ENCODE measurements at places on chromosomes 5 and 9. TPM values are rescaled to one million over a fixed set of nuclear protein-coding genes. Genes with fewer than 3 reads are reported as not detected.

GRCh38 chr9:97651646-97652045, 18.0 kb downstream of the NCBP1 start:
- DNase-seq, result no peak

DNA sequence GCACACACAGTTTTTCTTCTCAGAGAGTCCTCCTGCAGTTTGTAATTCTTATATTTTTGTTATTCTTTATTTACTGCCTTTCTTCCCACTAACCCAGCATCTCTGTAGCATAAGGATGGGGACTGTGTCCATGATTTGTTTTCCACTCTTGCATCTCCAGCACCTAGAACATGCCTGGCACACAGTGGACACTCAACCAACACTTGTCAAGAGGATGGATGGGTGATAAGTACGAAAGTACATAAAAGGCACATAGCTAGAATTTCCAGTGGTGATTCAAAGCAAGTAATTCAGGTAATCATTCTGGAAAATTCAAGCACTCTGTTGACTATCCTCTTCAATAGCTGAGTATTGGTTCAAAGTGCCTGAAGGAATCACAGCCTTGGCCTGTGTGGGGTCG, 60.2 kb upstream of the TRIO start:
- no peak for DNase-seq

DNA sequence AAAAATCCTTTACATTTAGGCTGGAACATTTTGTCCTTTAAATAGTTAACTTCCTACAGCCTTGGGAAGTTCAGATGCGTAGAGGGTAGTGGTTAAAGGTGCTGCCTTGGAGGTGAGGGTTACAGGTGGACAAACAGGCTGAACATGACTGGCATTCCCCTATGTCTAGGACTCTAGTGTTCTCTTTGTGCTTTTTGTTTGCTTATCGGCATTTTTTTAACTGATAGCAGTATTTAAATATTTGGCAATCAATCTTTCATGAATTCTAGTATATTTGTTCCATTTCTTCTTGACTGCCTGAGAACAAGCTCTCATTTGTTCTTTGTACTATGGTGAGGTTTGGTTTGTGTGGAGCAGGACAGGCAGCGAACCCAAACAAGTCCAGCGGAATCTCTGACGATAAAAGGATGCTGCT, 307.6 kb downstream of the CTNND2 start:
- no peak for DNase-seq

TMC1 gene
- 0.51 TPM for polyA plus RNA-seq

- DNase-seq, result peak; percentile 23
Observed at GRCh38 chr5:90408571-90409317, 812 bp downstream of the CETN3 start.

GRCh38 chr5:143222287-143223231, 180.9 kb downstream of the NR3C1 start:
- peak; percentile 62 for DNase-seq

DNA sequence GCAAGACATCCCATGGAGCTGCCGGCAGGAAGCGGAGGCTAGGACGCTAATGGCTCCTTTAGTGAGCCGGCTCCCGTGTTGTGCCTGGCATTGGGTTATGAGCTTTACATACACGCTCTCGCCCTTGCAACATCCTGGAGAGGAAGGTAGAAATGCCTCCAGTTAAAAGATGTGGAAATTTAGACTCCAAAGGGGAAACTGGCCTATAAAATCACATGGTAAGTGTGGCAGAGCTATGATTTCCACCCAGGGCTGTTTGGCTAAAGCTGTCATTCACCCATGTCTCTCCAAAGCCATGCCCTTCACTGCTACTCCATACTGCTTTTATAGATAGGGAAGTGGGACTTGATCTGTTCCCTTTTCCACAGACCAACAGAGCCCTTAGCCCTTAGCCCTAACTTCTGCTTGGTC, 5.2 kb downstream of the GM2A start:
- DNase-seq, result no peak

P4HA2 gene
- 24.6 TPM for polyA plus RNA-seq

- DNase-seq, result no peak
Observed at GRCh38 chr5:138724470-138725146, 28.6 kb upstream of the CTNNA1 start.

DNA sequence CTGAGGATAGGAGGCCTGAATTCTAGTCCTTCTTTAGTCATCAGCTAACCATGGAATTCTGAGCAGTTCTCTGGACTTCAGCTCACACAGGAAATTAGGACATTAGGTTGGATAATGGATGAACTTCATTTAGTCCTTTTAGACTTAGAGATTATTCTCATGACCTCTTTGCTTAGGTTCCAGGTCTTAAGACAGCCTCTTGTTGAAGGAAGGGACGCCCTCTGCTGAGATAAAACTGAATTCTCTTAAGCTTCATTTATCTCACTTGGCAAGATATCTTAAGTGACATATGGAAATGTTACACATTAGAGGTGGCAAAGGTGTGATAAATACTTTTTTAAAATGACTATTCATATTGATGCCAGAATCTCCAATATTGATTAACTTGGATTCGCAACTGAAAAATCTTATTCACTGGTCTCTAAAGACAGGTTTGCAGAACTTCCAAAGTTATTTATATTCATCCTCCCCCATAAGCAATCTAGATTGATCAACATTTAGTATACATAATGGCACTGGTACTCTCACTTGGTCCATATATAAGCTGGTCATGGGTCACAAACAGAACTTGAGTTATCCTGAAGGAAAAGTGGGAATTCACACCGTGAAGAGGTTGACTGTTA, 16.9 kb upstream of the ZNF366 start:
- DNase-seq, result no peak

DNA sequence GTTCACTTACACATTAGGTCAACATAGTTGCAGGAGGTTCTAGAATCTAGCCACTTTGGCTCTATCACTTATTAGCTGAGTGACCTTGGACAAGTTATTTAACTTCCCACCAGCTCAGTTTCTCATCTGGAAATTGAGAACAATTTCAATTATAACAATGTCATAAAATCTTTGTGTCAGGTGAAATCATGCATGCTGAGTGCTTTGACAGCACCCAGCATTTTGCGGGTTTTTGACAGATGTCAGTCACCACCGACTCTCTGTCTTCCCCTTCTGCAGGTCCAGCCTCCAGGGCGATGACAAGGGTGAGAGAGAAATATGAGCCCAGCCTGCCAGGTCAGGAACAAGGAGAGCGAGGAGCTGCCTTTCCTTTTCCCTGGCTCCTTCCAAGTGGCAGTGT, 107.1 kb upstream of the TAS2R1 start:
- DNase-seq, result no peak

IL7R gene
- 8.6 TPM for polyA plus RNA-seq

DNA sequence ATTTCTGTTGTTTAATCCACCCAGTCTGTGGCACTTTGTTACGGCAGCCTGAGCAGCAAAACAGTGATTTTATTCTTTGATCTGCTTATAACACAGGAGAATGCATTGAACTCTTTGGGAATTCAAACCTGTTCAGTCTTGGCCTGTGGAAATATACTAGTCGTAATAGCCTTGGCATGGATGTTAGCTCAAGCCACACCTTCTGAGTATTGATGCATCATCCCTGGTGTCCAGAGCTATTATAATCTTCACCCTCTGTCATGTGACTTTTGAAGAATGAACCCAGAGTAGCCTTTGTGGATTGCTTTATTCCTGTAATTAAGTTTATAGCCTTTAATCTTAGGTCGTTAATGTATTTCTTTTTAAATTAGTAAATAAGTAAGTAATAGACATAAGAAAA, 50.8 kb upstream of the TEX48 start:
- DNase-seq, result no peak

DNA sequence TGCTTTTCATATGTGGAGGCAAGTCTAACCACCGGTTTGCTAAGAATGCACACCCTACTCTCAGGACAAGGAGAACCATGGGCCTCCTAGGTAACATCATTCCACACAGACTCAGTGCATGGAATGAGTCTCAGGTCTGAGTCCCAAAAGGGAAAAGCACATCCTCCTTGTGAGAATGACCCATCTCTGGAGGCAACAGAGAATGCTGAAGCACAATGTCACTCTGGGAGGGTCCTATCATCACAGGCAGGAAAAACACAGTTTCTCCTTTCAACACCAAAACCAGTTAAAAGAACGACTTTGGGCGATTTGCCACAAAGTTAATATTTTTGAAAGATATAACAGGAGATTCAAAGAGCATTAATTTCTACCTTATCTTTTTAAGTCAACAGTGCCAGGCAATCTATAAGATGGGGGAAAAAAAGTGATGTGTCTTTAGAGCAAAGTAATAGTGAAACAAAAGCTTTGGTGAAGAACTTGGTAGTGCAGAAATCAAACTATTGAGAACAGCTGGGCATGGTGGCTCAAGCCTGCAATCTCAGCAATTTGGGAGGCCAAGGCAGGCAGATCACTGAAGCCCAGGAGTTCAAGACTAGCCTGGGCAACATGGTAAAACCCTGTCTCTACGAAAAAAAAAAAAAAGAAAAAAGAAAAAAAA, 97.3 kb downstream of the OXCT1 start:
- no peak for DNase-seq

- no peak for DNase-seq
Observed at GRCh38 chr5:168152660-168153059, 138.8 kb upstream of the WWC1 start.

GLRX gene
- 26.0 TPM for polyA plus RNA-seq

DNA sequence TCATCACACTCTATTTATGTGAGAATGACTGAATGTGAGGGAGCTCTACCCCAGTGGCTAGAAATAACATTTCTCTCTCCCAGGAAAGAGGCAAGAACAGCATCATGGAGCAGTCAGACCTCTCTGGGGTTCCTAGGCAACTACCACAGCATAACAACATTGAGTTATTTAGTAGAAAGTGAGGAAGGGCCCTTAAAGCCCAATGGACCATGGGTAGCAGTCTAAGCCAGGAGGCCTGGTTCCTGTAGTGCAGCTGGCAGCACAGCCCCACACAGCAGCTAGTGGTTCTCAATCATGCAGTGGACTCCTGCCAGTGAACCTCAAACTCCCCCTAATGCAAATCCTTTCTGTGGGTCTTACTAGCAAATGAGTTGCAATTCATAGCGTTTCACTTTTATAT, 55.3 kb downstream of the SPEF2 start:
- no peak for DNase-seq

GRCh38 chr5:81225463-81225862, 7.7 kb upstream of the CKMT2 start:
- no peak for DNase-seq

GRCh38 chr5:53922508-53923498, 362.4 kb downstream of the NDUFS4 start:
- no peak for DNase-seq

DNA sequence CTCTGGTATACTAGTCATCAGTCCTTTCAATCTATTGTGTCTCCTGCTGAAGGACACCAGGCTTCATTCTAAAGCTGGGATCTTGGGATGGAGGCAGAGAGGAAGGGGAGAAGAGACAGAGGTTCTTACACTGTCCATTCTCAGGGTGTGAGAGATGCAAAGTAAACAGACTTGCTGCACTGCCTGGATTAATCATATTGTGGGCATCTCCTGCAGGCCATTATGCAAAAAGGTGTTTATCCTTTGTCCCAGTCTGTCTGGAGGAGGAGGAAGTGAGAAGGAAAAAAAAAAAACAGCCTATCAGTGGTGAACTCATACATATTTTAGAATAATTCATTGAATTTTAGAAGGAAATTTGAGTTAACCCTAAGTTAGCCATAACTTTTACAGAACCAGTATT, 92.9 kb upstream of the TNPO1 start:
- no peak for DNase-seq

HSPA4 gene
- polyA plus RNA-seq, result 105 TPM

IFNA17 gene
- not detected for polyA plus RNA-seq

DNA sequence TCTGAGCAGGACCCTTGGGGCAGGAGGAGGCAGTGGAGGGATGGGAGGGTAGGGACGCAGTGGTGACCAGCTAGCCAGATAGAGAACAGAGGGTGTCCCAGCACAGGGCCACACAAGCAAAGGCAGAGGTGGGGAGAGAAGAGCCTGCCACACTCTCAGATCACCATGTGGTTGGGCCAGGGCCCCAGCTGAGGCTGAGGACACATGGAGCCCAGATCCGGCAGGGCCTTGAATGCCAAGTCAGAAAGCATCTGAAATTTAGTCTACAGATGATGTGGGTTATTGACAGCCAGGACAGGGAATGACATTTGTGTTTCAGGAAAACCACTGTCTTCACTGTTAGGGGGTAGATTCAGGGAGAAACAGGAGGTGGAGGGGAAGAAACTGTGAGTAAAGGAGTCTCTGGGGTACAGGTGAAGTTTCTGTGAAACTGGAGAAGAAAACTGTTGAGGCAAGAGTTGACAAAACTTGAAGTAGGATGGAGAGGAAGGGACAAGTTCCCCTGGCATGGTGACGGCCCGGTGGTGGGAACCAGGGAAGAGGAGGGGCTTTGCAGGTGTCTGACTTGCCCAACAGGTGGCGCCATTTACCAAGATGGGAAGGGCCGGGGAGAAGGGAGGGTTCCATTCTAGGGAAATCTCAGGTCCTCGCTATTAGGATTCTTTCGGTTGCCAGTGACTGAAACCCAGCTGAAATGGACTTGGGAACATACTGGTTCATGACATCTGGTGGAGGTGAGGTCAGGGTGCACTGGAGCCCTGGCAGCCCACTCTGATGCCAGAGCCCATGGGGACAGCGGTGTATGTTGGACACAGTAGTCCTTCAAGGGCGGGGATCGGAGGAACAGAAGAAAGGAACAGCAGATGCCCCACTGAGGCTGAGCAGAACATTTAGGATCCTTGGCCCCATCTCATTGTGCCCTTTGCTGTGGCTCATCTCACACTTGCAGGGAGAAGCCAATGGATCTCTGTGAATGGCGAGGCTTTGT, 100.1 kb downstream of the KCNIP1 start:
- DNase-seq, result no peak

DNA sequence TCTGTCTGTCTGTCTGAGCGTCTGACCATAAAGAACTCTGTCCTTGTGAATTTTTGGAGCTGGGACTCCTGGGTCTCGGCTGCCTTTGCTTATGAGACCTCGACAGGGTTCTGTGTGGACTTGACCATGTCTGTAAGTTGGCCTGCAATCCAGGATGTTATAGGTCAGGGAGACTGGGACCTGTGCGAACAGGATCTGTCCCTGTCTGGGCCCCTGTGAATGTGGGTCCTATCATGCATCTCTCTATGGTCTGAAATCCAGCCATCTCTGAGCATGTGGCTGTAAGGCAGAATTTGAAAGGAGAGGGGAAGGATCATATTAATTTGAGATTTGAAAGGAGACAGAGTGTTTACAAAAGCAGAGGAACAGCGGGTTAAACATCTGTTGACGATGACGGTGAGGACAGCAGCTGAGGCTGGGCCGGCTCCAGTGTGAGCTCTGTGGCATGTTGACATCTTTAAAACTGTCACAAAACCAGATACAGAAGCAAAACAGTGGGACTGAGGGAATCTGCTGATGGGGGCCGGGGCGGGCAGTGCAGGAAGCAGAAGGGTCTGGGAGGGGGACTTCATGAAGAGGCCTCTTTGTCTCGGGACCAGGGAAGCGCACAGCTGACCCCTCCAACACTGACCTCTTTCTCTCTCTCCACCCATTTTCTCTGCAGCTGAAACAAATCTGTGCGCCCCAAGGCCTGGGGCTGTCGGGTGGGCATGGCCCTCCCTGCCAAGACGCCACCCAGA, 19.1 kb upstream of the MVB12B start:
- no peak for DNase-seq

ELAVL2 gene
- 1.6 TPM for polyA plus RNA-seq

DNA sequence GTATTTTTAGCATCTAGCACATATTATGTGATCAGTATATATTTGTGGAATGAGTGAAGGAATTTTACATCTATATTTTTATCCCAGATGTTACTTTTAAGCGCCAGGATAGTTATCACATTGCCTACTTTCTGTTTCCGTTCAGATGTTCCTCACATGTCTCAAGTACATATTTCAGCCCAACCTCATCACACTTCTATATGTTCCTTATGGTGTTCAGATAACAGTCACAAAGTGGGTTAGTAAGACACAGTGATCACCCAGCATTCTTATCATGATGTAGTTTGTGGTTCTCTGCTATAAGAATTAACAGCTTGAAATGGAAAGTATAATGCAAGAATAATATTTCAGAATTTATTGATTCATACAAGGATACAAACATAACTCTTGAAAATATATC, 170.0 kb upstream of the RASA1 start:
- DNase-seq, result no peak

Measured in right lung (tissue), 10 donors.